HS-5 (cell line): ENCODE measurements at places on chromosomes 7 and 10.

- no peak for DNase-seq
Measured at GRCh38 chr7:55569269-55569663, 3.0 kb downstream of the VOPP1 start.

DNA sequence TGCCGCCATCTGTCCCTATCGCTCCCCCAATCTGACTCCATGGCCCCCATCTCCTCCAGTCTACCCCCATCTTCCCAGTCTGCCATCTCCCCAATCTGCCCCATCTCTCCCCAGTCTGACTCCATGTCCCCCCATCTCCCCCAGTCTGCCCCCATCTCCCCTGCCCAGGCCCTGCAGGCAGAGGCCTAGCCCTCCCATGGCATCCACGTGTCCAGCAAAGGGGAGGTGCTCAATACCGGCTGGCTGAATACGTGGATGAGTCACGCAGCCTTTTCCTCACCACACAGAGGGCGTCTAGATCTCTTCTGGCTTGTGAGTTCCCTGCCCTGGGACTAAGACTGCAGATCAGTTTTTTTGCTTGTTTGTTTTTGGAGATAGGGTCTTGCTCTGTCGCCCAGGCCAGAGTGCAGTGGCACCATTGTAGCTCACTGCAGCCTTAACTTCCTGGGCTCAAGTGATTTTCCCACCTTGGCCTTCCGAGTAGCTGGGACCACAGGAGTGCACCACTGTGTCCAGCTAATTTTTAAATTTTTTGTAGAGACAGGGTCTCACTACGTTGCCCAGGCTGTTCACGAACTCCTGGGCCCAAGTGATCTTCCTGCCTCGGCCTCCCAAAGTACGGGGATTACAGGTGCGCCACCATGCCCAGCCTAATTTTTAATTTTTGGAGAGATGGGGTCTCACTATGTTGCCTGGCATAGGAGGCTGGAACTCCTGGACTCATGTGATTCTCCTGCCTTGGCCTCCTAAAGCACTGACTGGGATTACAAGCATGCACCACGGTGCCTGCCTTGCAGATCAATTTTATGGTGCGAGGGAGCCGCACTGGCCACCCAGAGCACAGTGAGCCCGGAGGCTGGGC is 15.3 kb upstream of the GPR146 start:
- peak; percentile 81 for DNase-seq

GRCh38 chr10:35711615-35712411 is 69.7 kb upstream of the FZD8 start:
- no peak for DNase-seq

DNA sequence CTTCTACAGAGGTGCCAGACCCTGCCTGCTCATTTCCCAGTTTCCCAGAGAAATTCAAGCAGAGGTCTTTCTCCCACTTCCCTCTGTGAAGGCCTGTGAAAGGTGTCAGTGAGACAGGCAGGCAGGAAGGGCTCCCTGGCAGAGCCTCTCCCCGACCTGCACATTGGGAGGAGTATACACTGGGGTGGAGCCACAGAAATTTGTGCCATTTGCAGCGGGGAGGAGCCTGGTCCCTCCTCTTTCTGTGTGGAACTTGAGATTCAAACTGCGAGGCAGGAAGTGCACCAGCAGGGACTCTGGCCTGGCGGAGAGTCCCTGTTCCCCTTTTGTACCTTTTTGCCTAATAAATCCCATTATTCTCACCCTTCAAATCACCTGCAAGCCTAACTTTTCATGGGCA is 54.6 kb upstream of the OPN4 start:
- DNase-seq = no peak

DNA sequence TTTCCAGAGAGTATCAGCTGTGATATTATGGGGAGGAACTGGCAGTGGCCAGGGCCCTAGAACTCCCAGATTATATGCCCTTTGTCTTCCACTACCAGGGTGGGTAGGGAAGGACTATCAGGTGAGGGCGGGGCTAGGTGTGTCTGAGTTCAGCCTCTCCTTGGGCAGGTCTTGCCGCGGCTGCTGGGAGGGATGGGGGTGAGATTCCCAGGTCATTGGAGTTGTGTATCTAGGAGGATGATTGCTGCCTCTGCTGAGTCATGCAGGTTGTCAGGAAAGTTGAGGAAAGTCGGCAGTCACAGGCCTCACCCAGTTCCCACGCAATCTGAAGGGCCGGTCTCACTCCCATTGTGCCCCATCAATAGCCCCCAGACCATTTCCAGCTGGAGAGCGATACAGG is 185.2 kb downstream of the DKK1 start:
- no peak for DNase-seq

DNA sequence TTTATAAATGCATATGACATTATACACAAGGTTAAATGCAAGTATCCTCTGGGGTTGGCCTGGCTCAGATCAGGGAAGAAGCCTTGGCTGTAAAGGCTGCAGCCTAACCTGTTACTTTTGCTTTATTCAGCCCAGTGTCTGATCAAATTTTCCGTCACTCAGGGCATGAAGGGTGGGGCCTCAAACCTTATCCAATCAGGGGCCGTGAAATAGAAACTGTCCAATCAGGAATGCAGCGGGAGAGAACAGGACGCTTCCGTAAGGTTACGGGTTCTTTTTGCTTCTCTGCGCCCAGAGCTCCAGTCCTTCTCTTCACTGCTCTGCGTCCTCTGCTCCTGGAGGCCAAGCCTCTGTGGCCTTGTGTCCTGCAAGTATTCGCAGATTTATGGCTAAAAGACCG is at the start of gene ZNF716:
ZNF716 (plus strand) TSS at position 274 of the 400 bp plus-strand sequence; CDS start at position 386, 112 bp downstream.
- no peak for DNase-seq

DNA sequence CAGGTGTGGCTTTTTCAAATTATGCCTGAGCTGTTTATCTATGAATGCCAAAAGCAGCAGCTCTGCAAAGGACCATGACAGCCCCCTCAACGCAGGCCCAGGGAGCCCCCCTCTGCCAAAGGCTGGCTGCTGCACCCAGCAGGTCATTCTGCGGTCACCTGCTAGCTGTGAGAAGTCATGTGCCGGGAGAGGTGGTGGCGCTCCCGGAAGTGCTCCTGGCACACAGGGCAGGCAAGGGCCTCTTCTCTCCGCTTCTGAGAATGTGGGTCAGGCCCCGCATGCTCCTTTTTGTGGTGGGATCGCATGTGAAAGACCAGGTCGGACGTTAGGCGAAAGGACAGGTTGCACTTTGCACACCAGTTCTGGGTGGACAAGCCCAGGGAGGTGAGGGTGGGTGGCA is 16.4 kb downstream of the ZNF488 start:
- no peak for DNase-seq

DNA sequence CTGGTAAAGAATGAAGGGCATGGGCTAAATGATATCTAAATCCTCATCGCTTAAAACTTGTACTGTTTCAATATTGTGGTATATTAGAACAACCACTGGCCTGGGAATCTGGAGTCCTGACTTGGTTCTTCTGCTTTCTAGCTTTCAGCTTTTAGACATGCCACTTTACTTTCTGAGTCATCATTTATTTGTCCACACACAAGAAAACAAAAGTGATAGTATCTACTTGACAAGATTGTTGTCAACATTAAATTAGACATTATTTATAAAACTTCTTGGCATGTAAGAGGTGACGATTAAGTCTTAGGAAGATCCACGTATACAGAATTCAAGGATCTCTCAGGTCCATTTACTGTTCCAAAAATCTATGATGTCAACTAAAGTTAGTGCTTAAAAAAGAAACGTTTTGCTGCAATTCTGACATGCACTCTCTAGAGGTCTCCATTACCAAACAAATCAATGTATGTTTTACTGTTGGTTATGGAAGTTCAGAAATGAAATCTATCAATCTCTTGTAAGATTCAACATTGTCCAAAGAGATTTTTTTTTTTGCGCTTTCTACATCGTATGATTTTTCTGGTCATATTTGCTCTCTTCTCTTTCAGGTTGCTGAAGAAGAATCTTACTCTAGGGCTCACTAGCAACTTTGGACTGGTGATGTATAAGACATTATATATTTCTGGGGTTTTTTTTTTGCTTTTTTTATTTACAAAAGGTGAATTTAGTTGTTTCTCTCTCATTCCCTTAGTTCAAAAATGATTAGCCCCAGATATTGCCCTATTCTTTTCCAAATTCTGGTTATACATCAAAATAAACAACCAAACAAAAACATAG is 53.6 kb upstream of the DYNC1I1 start:
- DNase-seq = no peak

DNA sequence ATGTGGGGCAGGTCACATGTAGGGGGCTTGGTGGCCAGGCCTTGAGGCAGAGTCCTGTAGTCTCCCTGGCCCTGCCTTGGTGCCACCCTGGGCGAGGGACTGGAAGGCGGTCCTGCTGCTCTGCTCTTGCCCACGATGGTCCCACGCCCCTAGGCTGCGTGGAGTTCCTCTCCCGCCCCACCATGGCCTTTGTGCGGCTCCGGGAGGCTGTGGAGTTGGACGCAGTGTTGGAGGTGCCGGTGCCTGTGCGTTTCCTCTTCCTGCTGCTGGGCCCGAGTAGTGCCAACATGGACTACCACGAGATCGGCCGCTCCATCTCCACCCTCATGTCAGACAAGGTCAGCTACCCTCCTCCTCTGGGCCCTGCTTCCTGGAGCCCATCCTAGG is 10.0 kb downstream of the FASTK start:
- no peak for DNase-seq

- DNase-seq = no peak
Measured at GRCh38 chr10:126127481-126128029, 231.2 kb downstream of the FANK1 start.

DNA sequence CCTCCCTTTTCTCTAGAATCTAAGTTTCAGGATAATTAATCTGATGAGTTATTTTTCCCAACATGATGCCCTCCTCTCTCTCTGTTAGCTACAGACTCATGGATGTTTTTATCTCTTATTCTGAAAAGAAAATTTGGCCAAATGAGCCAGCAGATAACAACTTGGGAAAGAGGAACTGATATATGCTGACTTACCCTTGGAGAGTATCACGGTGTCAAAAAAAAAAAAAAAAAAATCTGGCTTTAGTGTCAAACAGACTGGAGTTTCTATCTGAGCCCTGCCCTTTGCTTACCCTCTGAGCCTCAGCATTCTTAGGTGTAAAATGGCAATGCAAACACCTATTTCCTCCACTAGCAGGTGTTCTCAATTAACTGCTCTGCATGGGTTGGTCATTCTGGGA is 190.4 kb downstream of the AHR start:
- DNase-seq = no peak

GRCh38 chr7:138328215-138328614 is 131.8 kb upstream of the TRIM24 start:
- no peak for DNase-seq

DNA sequence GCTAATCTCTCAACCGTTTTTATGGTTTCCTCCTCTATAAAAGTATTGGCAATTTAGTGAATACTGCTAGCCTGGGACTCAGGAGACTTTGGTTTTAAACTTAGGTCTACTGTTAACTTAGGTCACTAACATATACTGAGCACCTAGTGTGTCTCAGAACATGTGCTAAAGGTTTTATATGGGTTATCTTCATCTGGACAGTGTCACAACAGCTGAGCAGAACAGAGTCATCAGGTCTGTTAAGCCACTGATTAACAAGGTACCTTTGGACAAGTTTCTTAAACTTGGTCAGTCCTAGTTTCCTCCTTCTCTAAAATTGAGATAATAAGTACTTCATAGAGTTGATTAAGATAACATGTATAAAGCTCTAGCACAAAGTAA is 30.6 kb downstream of the NET1 start:
- no peak for DNase-seq

GRCh38 chr7:149625947-149626392 is 128.4 kb upstream of the ZNF746 start:
- no peak for DNase-seq

GRCh38 chr7:102306916-102307677 is 20.4 kb downstream of the SH2B2 start:
- no peak for DNase-seq

- no peak for DNase-seq
Measured at GRCh38 chr7:116598278-116598677, 73.4 kb downstream of the CAV1 start.

- DNase-seq = no peak
Measured at GRCh38 chr7:116552602-116553001, 27.8 kb downstream of the CAV1 start.

GRCh38 chr7:76185187-76185896 is 16.4 kb upstream of the SRRM3 start:
- no peak for DNase-seq

- no peak for DNase-seq
Measured at GRCh38 chr7:68146983-68147382, 1150.3 kb downstream of the TYW1 start.

GRCh38 chr10:61900829-61901792 is at the start of gene ARID5B:
TSS of gene ARID5B (plus strand) at chr10:61901699. CDS start at chr10:61901710, 11 bp downstream.
- no peak for DNase-seq

DNA sequence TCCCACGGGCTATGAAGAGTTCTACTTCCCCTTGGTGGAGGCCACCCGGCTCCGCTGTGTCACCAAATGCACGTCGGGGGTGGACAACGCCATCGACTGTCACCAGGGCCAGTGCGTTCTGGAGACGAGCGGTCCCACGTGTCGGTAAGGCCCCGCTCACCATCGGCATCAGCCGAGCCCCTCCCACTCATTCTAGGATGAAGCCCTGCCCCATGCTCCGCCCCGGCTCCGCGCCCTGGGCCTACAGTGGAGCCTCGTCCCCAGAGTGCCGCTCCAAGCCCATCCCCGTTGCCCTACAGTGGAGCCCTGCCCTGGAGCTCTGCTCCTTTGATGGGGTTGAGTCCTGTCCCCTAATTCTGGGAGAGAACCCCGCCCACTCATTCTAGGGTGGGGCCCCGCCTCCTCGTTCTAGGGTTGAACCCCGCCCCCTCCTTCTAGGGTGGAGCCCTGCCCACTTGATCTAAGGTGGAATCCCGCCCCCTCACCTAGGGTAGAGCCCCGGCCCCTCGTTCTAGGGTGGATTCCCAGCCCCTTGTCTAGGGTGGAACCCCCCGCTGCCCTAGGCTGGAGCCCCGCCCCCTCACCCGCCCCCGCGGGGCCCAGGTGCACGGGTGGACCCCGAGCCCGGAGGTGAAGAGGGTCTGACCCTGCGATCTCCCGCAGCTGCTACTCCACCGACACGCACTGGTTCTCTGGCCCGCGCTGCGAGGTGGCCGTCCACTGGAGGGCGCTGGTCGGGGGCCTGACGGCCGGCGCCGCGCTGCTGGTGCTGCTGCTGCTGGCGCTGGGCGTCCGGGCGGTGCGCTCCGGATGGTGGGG is 3.4 kb upstream of the MUC12 start:
- DNase-seq = no peak

- no peak for DNase-seq
Measured at GRCh38 chr10:31622978-31623377, 304.0 kb downstream of the ZEB1 start.

DNA sequence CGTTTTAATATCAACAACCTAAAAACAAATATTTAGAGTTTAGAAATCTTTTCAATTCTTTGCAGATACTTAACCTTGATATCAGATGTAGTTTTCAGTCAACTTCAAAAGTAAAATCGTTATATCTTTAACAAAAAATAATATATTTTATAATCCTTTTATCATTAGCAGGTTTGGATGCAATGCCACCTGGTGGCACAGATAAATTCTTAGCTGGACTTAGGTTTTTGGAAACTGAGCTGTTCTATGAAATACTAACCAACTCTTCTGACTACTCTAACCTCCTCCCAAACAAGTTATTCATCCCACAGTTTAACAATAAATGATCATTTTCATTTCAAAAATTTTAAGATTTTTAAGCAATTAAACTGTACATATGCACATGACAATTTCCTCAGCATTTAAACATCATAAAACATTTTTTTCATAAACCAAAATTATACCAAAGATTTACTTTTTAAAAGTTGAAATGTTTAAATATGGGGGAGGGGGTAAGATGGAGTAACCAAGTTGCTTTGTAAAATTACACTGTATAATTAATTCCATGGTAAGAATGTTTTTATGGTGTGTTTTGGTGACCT is 56.9 kb downstream of the HIBADH start:
- DNase-seq = peak; percentile 60
